ENCODE measurements at places on chromosomes 7 and 10.

GRCh38 chr7:35448486-35448885 lies 194.6 kb upstream of the TBX20 start:
- DNase-seq, result no peak

DNA sequence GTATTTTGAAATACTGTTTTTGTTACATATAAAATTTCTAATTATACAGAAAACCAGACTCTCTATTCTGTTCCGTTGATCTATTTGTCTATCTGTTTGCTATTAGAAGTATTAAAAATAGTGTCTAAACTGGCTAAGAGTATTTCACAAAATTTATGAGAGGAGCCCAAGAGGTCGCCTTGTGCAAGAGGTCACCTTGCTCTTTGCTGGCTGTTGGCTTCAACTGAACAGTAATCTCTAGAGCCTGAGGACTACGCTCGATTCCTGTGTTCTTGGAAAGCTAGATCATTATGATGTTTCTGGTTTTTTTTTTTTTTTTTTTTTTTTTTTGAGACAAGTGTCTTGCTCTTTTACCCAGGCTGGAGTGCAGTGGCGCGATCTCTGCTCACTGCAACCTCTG lies 428.6 kb downstream of the LRMDA start:
- no peak for DNase-seq

GRCh38 chr10:3926258-3926657 lies 141.2 kb upstream of the KLF6 start:
- DNase-seq, result no peak

- DNase-seq, result peak; percentile 86
Observed at GRCh38 chr10:4130685-4131084, 345.7 kb upstream of the KLF6 start.

DNA sequence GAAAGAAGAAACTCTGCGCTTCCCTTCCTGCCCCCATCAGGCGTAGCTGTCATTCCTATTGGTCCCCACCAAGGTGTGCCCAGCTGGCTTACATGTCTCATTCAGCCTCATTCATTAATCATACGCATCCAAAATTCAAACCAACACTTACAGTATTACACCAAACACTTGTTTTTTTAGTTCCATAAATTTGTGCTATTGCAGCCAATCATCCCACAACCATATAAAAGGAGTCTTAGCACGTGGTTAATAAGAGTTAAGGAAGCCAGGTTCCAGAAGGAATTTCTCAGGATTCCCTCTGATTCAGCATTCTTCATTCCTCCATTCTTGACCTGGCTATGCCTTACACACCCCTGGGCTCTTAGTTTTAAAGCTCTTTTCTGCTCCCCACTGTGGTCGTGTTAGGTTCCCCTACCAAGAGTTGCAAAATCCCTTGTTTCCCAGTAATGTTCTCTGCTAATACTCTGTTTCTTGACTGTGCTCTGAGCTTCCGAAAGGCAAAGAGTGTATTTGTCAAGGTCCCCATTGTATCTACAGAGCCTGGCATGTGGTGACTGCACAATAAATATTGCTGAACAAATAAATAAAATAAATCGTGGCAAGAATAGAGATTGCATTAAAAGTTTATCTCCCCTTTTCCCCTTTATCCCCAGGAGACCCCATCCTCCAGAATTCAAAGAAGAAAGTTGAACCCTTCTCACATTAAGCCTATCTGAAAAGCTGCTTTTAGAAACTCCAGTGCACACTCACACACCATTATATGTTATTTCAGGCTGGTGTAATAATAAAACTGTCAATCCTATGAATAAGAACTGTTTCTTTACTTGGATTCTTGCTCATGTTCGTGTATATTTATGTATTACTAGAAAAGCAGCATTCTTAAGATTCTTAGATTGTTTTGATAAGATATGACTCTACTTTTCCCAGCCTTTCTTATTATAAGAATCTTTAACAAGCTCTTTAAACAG lies 514.4 kb downstream of the INHBA start:
- DNase-seq, result no peak

DNA sequence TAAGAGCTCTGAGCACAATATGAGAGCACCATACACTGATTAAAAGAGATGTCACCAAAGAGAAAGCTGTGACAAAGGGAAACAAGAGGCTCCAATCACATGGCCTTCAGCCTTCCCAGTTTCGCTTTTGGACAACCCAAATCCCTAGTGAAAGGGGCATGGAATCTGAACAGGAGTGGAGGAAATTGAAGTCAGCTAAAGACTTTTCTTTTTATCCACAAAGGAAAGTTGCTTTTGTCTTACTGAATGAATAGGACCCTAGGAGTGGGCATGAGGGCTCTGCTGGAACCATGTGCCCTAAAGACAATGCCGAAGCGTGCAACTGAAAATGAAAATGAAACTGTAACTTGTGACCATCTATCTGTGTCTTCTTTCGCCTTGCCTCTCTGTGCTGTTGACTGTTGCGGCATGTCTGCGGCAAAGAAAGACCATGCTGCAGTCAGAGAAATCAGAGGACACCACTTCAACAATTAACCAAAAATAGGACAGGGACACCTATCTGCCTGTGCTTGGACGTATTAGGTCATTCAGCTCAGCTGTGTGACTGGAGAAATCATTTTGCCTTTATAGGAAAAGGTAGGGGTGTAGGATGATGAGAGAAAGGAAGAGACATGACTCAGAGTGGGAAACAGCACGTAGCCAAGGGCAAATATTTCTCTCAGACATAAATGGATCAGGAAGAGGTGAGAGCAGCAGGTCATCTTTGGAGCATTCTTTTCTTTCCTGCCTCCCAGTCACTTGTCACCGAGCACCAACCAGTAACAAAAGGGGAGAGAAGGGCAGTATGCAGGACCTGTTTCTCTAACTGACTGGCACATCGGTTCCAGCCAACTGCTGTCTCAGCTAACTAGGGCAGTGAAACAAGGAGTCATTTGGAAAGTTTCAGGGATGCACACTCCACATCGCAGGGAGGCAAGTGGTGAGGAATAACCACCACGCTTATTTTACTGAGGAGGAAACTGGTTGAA lies 12.3 kb downstream of the CAV2 start:
- DNase-seq, result no peak

- DNase-seq, result no peak
Observed at GRCh38 chr7:1255080-1255816, 22.6 kb downstream of the UNCX start.

DNA sequence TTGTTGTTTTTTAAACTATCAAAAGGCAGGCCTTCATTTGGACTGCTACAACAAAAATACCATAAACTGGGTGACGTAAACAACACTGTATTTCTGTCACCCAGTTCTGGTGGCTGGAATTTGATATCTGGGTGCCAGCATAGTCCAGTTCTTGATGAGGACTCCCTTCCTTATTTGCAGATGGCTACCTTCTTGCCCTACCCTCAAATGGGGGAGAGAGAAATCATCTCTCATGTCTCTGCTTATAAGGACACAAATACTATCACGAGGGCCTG lies 25.2 kb downstream of the ACTA2 start:
- DNase-seq, result no peak

DNA sequence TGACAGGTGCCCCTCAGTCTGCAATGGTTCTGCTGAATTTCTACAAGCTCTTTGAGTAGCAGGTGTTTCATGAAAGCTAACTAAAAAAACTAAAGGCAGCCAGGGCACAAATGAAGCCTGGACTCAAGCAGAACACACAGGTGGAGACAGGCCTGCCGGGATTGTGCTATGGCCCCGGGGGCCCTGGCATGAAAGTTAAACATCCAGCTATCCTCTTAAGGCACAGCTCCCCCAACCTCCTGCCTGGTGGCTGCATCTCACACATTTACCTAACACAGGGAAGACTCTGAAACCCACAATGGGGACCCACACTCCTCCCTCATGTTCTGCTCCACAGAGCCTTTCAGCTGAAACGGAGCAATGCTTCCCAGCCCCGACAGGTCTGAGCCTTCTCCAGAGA lies 76.3 kb upstream of the CAMK2B start:
- no peak for DNase-seq

DNA sequence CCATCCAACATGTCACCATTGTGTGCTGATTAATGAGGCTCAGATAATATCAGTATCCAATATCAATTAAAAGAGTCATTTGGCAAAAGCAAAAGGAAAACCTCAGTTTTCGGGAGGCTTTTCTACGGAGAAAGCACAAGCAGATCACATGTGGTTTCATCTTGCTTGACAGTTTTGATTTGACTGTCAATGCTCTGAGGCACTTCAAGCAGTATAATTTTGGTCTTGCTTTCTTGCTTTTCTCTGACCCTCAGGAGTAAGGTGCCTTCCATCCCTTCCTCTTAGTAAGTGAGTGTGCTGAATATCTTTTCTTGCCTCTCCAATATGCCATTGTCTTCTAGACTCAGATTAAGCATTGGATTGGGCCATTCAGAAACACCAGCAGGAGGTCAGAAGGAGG lies 115.5 kb upstream of the CALCR start:
- no peak for DNase-seq

DNA sequence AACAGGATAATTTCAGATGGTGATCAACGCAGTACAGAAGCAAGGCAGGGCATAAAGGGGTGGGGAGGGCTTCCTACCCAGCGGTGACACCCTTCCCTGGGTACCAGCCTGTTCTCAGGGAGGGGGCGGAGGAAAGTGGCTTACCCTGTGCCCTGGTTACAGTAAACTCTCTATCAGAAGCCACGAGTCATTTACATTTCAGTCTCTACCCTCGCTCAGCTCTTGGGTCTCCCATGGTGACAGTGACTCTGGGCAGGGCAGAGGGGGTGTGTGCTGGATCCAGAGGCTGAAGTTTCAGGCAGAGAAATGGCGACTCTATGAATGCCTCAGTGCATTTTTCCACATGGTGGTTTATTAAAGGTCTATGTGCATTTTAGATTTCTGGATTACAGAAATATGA lies 107.0 kb downstream of the ADARB2 start:
- no peak for DNase-seq

- DNase-seq, result no peak
Observed at GRCh38 chr7:34747176-34747781, 89.3 kb downstream of the NPSR1 start.

DNA sequence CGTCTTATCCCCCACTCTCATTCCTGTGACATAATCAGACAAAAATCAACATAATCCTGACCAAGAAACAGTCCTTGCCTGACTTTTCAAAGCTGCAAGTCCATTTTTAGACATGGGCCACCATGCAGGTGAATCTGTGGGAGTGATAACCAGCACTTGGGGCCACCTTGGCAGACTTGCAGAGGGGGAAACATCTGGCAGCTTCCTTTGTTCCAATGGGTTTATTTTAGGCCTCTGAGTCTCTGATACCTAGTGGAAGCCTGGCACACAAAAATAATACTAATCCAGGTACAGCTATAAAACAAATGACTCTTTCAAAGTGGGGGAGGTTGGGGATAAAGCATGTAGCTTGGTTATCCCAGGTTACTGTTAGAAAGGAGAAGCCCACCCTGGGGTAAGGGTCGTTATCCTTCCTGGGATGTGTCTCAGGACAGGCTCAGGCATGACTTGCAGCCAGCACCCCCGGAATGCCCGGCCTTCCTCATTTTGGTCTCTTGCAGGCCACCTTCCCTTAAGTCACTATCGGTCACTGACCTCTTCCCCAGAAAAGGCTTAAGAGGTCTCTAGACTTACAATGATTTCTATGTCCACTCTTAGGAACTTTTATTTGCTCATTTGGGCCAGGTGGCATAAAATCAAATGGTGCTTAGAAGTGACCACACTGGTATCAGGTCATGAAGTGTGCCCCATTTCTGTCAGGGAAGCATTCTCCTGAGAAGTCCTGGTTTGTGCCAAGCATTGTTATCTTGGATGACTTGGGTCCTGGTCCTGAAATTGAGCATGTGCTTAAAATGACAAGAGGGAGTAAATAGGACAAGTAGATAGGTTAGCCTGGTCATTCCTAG lies 37.6 kb downstream of the EEPD1 start:
- peak; percentile 68 for DNase-seq

GRCh38 chr10:102632394-102633111 lies 11.7 kb upstream of the TRIM8 start:
- peak; percentile 43 for DNase-seq

GRCh38 chr7:155702616-155703015 lies 58.2 kb downstream of the RBM33 start:
- DNase-seq, result no peak

DNA sequence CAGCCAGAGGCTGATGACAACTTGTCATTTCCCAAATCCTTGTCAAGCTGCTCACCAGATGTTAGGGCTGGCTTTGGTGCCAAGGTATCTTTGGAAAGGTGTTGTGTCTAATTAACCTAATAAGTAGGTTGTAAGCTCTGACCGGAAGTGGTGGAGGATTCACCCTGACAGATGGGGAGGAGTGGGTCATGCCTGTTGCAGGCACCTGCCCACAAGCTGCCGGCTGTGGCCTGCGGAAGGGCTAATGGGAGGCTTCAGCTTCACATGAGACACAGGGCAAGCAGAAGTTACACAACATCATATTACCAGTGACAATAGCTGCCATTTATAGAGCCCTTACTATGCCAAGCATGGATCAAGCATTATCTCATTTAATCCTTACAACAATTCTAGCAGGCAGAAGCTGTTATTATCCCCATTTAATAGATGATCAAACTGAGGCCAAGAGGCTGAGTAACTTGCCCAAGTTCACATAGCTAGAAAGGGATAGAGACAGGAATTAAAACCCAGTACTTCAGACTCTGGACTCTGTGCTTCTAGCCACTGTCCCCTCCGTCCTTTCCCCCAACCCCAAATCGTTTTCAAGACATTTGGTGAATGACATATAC lies 63.1 kb upstream of the DUSP5 start:
- DNase-seq, result no peak

DNA sequence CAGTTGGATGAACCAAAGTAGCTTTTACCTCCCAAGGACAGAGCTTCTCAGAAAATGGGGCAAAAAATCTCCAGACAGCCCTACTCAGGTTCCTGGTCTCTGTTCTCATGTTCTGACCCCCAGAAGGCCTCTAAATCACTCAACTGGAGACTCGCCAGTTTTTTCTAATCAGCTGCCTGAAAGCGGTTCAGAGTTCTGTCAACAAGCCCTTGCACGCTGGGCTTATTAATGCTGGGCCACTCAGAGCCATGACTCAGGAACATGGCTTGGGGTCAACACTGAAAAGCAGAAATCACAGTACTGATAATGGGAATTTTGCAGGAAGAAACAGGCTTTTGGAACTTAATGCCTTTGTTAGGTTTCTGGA lies 15.3 kb downstream of the ECHDC3 start:
- DNase-seq, result peak; percentile 14

GRCh38 chr7:108875139-108875538 lies 305.5 kb downstream of the DNAJB9 start:
- DNase-seq, result peak; percentile 34

- no peak for DNase-seq
Observed at GRCh38 chr10:109030581-109031210, 892.6 kb downstream of the XPNPEP1 start.

- no peak for DNase-seq
Observed at GRCh38 chr7:96614154-96614867, 95.3 kb downstream of the SEM1 start.

Data from KBM-7 (cell line).